ENCODE measurements at places on chromosomes 5 and 9. TPM values are rescaled to one million over a fixed set of nuclear protein-coding genes. Genes with fewer than 3 reads are reported as not detected.

GRCh38 chr5:116130471-116130870 is 45.6 kb downstream of the COMMD10 start:
- DNase-seq, result no peak
- no peaks in the 10 kb centered on the region for H3K4me1 ChIP-seq
- H3K4me3 ChIP-seq, result no peak overlapping the region
- no peak overlapping the region for H3K27ac ChIP-seq
- H3K36me3 ChIP-seq, result no peaks in the 10 kb centered on the region

DNA sequence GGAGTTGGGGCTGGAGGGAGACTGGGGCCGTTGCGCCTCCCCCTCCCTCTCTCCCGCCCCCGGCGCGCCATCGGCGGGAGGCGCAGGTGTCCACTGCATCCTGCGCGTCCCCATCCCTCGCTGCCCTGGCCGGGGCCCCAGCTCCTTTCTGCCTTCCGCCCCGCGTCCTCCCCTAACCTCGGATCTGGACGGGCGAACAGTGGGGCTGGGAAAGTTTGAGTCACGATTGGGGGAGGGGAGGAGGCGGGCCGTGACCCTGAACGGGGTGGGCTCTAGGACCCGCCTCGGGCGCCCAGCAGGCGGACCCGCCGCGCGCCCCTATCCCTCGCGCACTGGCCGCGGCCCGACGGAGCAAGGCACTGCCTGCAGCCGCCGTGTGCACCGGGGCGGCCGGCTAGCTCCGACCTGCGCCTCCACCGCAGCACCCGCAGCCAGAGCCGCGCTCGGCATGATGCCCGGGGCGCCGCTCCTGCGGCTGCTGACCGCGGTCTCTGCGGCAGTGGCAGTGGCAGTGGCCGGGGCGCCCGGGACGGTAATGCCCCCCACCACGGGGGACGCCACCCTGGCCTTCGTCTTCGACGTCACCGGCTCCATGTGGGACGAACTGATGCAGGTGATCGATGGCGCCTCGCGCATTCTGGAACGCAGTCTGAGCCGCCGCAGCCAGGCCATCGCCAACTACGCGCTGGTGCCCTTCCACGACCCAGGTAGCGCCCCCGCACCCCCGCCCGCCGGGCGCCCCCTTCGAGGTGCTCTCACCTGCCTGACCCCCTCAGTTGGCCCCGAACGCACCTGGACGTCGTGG is at the start of gene HMCN2:
Gene HMCN2 (plus strand): TSS at position 330 of the 805 bp plus-strand sequence. CDS start 119 bp downstream, at position 449.
- no peaks in the 10 kb centered on the region for H3K36me3 ChIP-seq
- H3K4me1 ChIP-seq, result peaks cover 49% of the 10 kb centered on the region
- peaks cover 73% of the 10 kb centered on the region for H3K27me3 ChIP-seq

Gene TAF1L
- total RNA-seq, result under 0.01 TPM

DNA sequence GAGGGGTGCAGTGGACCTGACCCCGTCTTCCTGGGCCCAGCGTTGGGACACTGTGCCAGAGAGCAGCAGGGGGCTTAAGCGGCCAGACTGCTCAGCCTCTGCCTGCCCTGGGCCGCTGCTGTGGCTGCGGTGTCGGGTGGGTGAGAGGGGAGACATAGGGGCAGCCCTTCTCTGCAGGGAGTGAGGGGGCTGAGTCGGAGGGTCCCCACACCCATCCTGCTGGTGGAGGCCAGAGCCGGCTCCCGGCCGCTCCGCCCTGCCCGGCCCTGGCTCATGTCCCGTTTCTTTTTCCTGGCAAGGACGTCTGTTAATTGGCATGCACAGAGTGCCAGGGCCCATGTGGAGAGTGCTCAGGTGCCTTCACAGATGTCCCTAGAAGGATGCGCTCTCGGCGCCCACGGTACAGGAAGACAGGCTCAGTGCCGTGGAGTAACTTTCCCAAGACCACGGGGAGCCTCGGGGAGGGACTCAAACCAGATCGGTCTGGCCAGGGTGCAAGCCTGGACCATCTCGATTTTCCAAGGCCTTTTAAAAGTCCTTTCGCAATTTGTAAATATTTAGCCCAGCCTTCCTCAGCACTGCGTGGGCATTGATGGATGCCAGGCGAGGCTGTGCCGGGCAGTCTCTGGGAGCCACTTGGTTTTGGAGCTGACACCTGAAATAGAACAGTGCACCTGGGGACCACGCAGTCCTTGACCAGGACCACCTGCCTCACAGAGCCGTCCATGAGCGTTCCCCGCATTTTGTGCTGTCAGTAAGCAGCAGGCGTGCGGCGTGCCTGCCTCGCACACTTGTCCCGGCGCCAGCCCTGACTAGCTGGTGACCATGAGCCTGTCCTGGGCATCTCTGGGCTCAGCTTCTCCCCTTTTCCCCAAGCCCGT is 60.9 kb downstream of the RXRA start:
- no peaks in the 10 kb centered on the region for H3K27me3 ChIP-seq
- no peak overlapping the region for H3K27ac ChIP-seq
- no peak for DNase-seq
- no peak overlapping the region for H3K4me3 ChIP-seq
- H3K4me1 ChIP-seq, result peaks cover 96% of the 10 kb centered on the region
- H3K36me3 ChIP-seq, result peaks cover 12% of the 10 kb centered on the region

Gene ARID3C
- total RNA-seq, result 0.09 TPM

Gene ANKRD55
- not detected for total RNA-seq

DNA sequence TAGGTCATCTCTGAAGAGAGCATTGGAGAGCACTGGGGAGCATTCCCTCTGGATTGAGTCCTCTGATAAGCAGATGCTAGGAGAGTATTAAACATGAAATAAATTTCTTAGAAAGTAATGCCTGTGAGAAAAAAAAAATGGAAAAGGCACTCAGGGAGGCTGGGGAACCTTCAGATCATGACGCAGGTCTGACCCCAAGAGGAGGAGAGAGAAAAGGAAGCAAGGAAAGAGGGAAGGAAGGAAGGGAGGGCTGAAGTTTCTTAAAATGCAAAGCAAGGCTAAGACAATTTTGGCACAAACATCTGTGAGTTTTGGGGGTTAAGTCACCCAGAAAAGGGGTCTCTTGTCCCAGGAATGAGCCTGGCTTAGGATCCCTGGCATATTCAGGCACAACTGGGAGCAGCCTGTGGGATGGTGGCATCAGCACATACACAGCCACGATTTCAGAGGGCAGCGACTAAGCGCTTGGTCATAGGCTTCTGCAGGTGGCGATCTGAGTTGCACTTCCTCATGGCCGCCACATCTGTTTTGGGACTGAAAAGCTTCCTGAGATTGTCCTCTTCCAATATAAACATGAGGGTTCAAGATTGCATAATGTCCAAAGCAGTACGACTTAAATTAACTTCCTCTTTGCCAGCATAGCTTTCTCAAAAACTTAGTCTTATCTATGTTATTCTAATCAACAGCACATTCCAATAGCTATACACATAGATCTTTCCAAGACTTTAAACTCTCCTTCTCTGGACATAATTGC is 692.7 kb downstream of the DNAH5 start:
- no peak overlapping the region for H3K27ac ChIP-seq
- H3K4me1 ChIP-seq, result no peaks in the 10 kb centered on the region
- peak; percentile 57 for DNase-seq
- no peaks in the 10 kb centered on the region for H3K27me3 ChIP-seq
- H3K4me3 ChIP-seq, result no peak overlapping the region

DNA sequence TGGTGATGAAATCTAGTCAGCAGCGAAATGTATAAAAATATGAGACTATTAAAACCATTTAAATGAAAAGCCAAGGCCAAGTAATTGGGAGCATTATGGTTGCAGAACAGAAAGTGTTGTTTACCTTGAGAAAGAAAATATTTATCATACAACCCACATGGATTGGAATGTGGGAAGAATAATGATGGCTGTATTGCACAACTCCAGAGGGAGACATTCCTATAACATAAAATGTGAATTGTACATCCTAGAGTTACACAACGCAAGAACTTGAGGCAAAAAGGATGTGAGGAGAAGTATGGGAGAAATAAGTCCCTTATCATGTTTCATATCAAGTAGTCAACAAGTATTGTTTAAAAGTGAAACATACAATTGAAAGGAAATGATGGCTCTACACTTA is 1014.0 kb upstream of the SEMA6A start:
- DNase-seq, result no peak
- H3K4me3 ChIP-seq, result no peak overlapping the region
- no peak overlapping the region for H3K27ac ChIP-seq

GRCh38 chr9:89204801-89205200 is 26.2 kb upstream of the SHC3 start:
- no peaks in the 10 kb centered on the region for H3K27me3 ChIP-seq
- H3K4me3 ChIP-seq, result no peak overlapping the region
- no peaks in the 10 kb centered on the region for H3K36me3 ChIP-seq
- no peaks in the 10 kb centered on the region for H3K4me1 ChIP-seq

GRCh38 chr9:135796784-135797485 is 95.0 kb downstream of the KCNT1 start:
- H3K27me3 ChIP-seq, result no peaks in the 10 kb centered on the region
- H3K4me1 ChIP-seq, result peaks cover 24% of the 10 kb centered on the region
- H3K4me3 ChIP-seq, result no peak overlapping the region
- no peak overlapping the region for H3K27ac ChIP-seq
- peak; percentile 32 for DNase-seq
- no peaks in the 10 kb centered on the region for H3K36me3 ChIP-seq

Gene FREM1
- 23.2 TPM for total RNA-seq

Gene FBXO4
- 12.8 TPM for total RNA-seq

Gene NUDT12
- 14.0 TPM for total RNA-seq

- DNase-seq, result peak; percentile 83
- no peak overlapping the region for H3K4me3 ChIP-seq
- H3K27me3 ChIP-seq, result no peaks in the 10 kb centered on the region
- H3K36me3 ChIP-seq, result peaks cover 16% of the 10 kb centered on the region
- no peak overlapping the region for H3K27ac ChIP-seq
- H3K4me1 ChIP-seq, result peaks cover 13% of the 10 kb centered on the region
Observed at GRCh38 chr9:133813749-133814585, 75.8 kb upstream of the SARDH start.

Gene SPATA31C1
- total RNA-seq, result 0.04 TPM

Gene CDH18
- 13.4 TPM for total RNA-seq

DNA sequence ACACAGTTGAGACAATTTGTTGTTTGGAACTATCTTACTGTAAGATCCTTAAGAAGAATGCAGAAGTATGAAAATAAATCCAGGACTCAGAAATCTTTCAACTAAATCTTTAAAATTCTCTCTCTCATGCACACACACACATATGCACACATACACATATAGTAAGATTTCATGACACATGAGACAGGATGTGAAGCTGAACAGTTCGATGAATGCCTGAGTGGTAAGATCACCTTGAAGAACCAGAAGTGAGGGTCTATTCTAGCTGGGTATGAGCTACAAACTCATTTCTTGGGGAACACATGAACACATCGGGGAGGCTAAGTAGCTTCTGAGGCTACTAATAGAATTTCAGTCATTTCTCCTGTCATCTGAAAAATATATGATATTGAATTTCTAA is 153.6 kb downstream of the TMC1 start:
- H3K4me1 ChIP-seq, result no peaks in the 10 kb centered on the region
- H3K27ac ChIP-seq, result no peak overlapping the region
- H3K36me3 ChIP-seq, result no peaks in the 10 kb centered on the region
- no peak for DNase-seq

DNA sequence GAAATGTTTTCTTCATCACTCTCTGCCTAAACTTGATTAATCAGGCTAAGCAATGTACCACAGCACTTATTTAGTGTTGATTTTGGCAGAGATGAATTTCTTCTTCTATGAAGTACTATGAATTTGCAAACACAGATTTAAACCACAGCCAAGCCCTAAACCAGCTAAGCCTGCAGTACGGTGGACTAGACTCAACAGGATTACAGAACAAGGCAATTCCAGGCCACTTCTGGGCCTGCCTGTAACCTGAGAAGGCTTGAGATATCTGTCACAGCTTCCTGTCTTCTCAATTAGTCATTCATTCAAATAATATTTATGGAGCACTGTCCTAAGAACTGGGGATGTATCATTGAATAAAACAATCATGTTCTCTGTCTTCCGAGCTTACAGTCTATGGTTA is 32.4 kb upstream of the CAST start:
- no peaks in the 10 kb centered on the region for H3K4me1 ChIP-seq
- H3K36me3 ChIP-seq, result no peaks in the 10 kb centered on the region

GRCh38 chr5:8349855-8350254 is 480.9 kb downstream of the MTRR start:
- no peaks in the 10 kb centered on the region for H3K4me1 ChIP-seq
- H3K27me3 ChIP-seq, result no peaks in the 10 kb centered on the region
- H3K4me3 ChIP-seq, result no peak overlapping the region
- H3K27ac ChIP-seq, result no peak overlapping the region

Gene OLFML2A
- total RNA-seq, result 100 TPM

DNA sequence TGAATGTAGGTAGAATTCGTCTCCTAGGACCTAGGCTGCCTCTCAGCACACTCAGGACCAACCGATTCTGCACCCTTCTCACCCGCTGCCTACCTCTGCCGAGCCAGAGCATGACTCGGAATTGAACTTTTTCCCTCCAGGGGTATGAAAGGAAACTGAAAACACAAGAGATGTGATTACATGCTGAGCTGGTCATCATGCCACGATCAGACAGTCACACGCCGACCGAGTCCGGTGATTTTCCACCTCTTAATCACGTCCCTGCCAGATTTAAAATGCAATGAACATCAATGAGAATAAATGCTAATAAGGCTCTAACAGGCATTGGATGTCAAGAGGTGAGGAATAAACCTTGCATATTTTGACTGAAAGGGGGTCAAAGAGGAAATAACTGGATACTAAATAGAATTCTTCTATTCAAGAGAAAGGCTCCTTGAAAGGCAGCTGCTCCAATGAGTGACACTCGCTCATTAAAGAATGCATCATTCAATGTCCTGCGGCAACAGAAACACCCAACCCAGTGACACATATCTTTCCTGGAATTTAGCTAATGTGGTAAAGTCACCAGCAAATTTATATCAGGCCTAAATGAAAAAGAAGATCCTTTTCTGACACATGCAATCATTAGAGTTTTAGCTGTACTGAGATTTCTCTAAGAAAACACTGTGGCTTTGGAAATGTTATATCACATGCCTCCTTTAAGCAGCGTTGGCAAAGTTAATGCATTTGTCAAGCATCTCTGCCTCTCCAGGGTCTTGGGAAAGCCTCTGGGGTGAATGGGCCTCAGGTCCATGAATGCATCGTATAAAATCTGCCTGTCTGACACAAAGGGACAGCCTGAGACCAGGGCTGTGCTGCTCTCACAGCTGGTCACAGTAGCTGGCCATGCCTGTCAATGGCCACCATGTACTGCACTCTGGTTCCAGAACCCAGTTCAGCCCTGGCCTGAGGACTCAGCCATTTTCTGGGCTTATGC is 128.7 kb downstream of the SPOCK1 start:
- no peak overlapping the region for H3K27ac ChIP-seq
- no peak overlapping the region for H3K4me3 ChIP-seq
- no peak for DNase-seq
- H3K36me3 ChIP-seq, result no peaks in the 10 kb centered on the region
- H3K4me1 ChIP-seq, result no peaks in the 10 kb centered on the region

GRCh38 chr5:137191179-137191578 is 307.9 kb downstream of the SPOCK1 start:
- no peaks in the 10 kb centered on the region for H3K27me3 ChIP-seq
- H3K4me1 ChIP-seq, result no peaks in the 10 kb centered on the region
- H3K27ac ChIP-seq, result no peak overlapping the region
- H3K36me3 ChIP-seq, result no peaks in the 10 kb centered on the region
- H3K4me3 ChIP-seq, result no peak overlapping the region

Gene SLC6A19
- not detected for total RNA-seq

DNA sequence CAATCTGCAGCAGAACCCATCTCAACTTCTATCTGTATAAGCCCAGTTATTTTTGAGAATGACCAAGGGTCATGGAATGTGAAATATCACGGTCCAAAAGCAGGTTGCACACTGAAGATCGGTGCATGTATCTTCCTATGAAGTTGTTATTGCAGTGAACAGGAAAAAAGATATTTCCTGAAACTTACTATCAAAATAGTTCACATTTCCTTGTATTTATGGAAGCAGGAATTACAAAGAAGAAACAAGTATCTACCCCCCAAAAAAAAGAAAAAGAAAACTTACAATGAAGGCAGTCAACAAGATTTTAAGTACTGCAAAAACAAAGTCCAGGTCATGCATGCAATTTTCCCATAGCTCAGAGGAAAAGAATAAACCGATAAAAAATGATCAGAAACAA is 70.0 kb downstream of the MPDZ start:
- no peaks in the 10 kb centered on the region for H3K27me3 ChIP-seq
- H3K4me3 ChIP-seq, result no peak overlapping the region
- peaks cover 5% of the 10 kb centered on the region for H3K36me3 ChIP-seq
